GM12878 (cell line): ENCODE measurements at places on chromosomes 5 and 9.

DNA sequence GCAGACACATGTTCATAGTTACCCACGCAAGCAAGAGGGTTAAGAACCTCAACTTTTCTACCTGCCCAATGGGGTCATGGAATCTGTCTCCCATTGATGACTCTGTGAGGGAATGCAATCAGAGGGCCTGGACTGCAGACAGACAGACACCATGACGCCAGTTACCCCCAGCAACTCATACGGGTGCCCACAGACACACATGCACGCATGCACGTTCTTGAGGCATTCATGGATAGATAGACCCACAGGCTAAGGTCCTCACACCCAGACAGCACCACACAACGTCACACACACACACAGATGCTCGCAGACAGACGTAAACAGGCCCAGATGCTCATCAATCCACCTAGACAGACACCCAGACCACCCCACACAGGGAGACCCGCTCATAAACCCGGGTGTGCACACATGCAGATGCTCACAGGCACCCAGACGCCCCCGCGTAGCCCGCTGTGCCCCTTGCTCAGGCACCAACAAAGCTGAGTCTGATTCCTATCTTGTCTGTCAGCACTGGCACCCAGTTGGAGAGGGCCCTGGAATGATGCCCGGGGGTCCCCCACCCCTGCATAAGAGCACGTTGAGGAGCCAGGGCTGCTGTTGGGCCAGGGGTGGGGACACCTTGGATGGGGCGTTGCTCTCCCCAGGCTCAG is 23.6 kb downstream of the LHX2 start:
- DNase-seq: no peak

- no peak for DNase-seq
Observed at GRCh38 chr9:7665874-7666273, 133.7 kb downstream of the DMAC1 start.

GRCh38 chr5:124866355-124867136 is 120.1 kb upstream of the ZNF608 start:
- DNase-seq: no peak

GRCh38 chr9:115764645-115765044 is 388.9 kb upstream of the PAPPA start:
- DNase-seq: no peak

- DNase-seq: no peak
Observed at GRCh38 chr5:54611290-54611951, 93.9 kb downstream of the SNX18 start.

- DNase-seq: no peak
Observed at GRCh38 chr9:35533398-35533797, 43.5 kb downstream of the RUSC2 start.

DNA sequence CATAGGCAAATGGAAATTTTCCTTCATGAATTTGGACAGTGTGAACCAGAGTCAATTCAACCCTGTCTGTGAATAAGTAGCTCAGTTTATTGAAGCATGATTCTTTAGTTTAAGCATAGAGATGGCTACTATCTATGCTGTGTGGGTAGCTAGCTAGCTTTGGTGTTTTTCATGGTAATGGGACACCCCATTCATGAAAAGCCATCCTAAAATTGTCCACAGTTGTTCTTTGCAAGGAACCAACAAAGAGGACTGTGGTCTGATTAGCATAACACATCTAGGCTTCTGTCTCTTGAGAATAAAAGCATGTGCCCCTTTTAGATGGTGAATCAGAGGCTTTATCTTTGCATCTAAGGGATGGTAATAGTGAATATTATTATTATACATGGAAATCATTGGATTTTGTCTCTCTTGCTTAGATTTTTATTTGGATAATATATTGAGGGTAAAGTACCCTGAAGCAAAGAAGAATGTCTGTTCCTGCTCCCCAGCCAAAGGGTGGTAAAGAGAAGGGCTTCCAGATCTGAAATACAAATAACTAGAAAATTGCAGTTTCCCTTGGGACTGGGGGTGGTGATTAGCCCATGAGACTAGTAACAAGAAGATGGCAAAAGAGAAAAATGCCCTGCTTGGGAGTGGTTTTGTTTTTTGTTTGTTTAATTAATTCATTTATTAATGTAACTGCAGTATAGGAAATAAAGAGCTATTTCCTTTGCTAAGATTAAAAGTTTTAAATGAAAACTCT is 624.2 kb upstream of the ZNF608 start:
- DNase-seq: no peak

GRCh38 chr9:116549786-116550660 is 137.1 kb upstream of the TRIM32 start:
- DNase-seq: no peak

- DNase-seq: no peak
Observed at GRCh38 chr5:151095341-151096000, 14.6 kb upstream of the TNIP1 start.

GRCh38 chr5:72265032-72265877 is 54.8 kb downstream of the MRPS27 start:
- DNase-seq: no peak

- no peak for DNase-seq
Observed at GRCh38 chr5:164958688-164959087, 1453.3 kb downstream of the MAT2B start.

DNA sequence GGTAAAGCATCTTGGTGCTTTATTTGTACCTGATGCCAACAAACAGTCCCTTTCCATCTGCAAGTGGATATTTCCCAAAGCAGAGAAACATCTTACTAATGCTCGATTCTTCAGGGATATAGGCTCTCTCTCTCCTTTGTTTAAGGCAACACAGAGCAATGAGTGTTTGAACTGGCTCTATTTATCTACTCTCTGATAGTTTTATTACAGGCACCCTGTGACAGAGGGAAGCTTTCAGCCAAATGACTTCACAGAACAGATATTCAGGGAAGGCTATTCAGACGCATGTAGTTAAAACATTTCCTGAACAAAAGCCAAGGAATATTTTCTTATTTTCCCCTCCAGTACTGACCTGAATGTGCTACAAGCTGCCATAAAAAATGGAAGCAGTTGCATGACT is 141.8 kb downstream of the YIPF5 start:
- DNase-seq: no peak

DNA sequence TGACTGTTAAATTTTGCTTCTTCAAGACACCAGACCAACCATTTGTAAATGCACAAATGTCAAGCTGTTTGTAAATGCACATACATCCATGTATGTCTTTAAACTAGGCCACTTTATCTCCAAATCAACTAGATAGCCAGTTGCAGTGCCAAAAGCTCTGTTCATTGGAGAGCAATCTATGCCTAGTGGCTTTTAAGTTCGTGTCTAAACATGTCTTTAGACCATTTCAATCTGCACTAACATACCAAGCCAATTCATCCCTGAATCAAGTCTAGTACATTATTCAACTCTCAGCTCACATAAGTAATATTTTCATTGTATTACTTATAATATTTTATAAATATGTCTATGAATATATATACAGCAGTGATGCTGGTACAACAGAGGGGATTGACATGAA is 985.9 kb downstream of the CDH18 start:
- no peak for DNase-seq

GRCh38 chr9:109238655-109239054 is 71.6 kb upstream of the FRRS1L start:
- DNase-seq: no peak

GRCh38 chr5:171599957-171600612 is 180.6 kb downstream of the FGF18 start:
- no peak for DNase-seq

GRCh38 chr9:81508476-81508875 is 180.9 kb downstream of the TLE1 start:
- no peak for DNase-seq

DNA sequence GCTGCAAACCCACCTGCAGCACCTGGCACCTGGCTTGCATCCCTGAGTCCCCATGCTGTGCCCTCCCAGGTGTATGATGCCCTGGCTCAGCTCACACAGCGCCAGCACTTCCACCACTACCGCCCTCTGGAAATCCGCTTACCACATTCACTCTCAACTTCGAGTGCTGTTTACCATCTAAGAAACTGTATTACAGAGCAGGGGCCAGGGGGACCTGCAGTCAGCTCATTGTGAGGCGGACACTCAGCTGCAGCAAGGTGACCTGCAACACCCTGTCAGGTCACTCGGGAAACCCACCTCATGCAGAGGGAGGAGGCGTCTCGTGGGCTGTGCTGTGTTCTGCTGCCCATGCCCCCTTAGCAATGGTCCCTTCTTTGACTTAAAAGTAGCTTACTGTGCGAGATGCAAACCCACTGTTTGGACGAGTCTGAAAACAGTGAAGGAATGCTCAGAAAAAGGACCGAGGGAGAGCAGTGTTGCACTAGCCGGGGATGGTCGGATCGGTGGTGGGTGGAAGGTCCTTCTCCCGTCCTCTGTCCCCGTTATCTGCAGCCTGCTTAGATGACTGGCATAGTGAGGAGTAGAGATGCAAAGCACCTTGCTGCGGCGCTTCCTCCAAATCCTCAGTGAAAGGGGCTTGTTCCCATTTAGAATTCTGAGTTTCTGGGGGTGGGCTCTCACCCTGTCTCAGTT is 55.2 kb upstream of the CTSL start:
- no peak for DNase-seq

- no peak for DNase-seq
Observed at GRCh38 chr5:50463047-50463446, 22.0 kb upstream of the EMB start.

DNA sequence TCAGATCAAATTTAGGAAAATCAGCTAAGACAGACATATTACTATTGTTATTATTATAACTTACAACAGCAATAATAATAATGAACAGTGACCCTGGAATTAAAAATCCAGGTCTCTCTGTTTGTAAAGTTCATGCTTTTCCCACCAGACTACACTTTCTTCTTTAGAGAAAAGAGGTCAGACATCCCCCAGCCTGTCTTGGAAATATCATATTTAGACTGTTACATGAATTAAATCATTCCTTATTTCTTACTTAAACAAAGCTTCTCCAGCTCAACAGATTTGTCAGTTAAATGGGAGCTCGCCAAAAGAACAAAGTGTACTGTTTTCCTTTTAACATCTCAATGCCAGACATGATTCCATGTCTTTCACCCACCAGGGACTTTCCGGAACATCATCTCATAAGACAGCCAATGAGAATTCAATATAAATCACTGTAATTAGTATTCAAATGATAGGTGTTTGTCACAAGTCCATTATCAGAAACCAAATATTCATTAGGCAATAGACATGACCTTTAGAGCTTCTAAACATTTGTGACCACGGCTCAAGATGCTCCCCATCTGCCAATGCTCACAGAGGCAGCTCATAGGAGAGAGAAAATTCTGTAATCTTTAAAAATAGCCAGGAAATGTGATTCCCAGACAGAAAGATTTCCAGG is 351.9 kb downstream of the ENC1 start:
- DNase-seq: no peak

DNA sequence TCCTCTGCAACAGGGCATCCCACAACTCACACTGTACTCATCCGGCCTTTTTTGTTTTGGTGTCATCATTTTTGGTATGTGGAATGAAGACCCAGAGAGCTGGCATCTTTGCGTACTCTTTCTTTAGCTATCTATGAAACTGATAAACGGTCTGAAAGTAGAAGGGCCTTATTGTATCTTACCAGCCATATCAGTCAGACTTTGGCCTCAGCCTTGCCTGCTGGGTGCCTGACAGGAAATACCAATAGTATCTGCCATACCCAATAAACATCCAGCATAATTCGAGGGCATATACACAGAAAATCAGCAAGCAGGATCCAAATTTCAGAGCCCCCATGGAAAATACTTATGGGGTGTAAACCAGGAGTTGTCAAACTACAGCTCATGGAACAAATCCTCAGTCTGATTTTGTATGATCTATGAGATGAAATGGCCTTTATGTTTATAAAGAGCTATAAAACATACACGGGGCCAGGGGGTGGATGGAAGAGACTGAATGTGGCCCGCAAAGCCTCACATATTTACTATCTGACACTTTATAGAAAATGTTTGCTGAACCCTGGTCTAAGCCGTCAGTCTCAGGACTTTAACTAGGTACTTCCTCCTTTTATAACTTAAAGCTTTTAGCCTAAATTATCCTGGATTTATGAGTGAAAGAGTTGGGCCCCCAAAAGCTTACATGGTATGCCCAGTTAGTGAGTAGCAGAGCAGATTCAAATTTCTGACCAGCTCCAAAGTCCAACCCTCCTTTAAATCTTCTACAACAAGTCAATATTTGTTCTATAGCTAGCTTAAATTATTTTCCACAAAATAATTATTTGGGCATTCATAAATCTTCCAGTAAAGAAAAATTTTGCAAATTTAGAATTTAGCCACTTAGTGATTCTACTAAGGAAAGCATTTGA is 308.0 kb upstream of the PUM3 start:
- DNase-seq: no peak

DNA sequence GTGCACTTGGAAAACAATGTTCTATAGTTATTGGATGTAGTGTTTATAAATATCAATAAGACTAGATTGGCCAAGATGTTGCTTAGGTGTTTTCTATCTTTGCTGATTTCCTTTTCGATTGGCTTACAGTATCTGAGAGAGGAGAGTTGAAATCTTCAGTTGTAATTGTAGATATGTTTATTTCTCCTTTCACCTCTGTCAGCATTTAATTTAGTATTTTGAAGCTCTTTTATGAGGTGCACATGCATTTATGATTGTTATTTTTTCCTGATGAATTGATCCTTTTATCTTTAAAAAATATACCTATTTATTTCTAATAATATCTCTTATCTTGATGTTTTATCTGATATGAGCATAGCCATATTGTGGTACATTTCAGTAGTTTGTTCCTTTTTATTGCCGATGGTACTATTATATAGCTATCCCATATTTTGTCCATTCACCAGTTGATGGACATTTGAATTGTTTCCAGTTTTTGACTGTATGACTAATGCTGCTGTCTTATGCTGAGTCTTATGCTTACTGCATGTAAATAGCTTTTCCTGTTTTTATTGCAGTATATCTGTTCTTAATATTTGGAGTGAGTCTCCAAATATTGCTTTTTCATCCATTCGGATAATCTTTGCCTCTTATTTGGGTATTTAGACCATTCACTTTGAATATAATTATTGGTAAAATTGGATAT is 34.7 kb downstream of the ERCC6L2 start:
- no peak for DNase-seq

DNA sequence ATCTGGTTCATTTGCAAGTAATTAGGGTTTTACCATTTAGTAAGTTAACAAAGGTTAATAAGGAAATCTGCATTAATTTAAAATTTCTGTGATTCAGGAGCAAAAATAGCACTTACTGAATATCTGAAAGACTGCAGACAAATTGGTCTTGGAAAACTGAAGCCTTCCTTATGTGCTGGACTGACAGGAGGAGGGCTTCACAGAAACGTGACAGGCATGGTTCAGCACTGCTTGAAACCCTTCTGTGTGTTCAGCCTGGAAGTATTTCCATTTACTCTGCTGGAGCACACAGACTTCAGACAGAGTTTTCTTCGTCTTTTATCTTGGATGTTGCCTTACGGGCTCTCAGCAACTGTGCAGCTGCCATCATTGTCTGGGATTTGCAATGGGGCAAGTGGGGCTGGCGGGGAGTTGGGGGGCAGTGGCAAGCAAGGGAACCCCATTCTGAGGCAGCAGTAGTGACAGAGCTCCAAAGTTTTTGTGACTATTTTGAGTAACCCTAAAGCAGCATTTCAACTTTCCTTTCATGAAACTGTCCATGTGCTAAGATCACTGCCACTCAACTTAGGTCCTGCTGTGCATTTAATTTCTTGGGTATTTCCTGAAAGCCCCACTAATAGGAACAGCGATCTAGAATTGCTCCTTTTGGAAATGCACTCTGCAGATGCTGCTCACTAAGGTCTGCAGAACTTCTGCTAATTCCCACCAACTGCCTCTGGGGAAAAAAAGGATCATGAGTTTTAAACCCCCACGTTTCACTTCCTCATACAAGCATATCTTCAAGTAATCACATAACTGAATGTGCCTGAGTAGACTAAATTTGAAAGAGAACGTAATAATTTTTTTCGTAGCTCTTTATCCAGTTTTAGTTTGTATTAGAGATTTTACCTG is 56.6 kb downstream of the KCNN2 start:
- peak; percentile 56 for DNase-seq
